ENCODE measurements at places on chromosomes 3 and 15.

DNA sequence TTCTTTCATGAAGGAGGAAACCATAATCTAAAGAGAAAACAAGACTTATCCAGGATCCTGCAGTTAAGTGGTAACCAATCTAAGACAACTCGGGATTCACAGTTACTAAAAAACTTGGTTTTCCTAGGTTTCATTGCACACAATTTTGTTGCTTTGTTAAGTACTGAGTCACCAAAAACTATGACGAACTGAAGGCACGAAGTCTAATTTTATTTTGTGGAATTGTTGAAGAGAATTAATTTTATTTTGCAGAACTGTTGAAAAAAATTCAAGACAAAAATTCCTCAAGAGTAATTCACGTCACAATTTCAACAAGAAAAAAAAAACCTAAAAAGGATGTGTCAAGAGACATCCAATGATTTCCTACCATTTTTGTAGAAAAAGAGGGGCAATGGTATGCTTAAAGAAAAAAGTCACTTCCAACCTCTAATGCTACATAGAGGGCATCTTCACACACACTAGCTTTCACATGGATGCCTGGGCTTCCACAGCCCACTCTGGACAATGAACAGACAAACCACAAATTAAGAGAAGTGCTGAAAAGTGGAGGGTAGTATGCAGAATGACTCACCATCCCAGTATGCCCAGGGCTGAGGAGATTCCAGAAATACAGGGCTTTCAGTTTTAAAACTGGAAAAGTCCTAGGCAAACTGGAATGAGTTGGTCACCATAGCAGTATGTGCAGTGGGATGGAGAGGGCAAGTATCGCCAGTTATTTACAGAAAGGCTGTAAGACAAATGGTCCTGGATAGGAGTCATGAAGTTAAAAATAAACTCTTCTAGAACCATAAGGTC, 29.2 kb downstream of the PLOD2 start:
- no peak for DNase-seq

DNA sequence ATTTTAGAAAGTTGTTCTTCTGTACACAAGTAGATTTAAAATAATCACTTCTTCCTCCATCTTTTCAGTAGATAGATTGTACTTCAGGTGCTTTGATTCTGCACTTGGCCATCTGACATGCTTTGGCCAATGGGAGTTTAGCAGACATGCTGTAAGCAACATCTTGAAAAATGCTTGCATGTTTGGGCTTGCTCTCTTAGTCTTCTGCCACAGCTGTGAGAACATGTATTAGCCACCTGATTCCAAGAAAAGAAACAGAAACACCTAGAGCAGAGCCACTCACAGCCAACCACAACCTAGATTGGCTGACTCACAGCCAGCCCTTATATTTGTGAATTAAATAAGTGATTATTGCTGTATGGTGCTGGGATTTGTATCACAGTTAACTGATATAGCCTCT, 70.2 kb upstream of the GADL1 start:
- peak; percentile 13 for DNase-seq

DNA sequence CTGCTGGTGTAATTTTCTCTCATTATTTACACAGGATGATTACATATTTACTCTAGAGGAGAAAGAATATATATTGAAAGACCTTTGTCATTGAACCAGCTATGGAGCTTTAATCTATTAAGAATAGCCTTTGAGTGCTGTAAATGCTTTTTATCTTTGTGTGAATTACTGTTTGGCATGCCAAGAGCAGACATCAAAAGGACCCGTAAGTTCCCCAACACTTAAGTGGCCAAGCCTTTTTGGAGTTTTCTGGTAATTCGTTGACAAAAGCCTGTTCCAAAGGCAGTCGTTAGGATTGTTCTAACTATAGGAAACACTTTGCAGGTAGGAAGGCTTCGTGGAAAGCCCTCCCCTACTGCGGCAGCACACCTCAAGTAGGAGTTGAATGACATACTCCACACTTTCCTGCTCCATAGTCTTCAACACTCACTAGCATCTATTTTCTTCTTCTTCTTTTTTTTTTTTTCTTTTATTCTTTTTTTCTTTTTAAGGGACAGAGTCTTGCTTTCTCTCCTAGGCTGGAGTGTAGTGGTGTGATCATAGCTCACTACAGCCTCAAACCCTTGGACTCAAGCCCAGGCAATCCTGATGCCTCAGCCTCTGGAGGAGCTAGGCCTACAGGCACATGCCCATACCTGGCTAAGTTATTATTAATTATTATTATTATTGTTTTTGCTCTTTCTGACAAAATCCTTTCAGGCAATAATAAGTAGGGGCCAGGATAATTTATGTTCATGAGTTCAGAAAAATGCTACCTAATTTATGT, 98.6 kb downstream of the SUCNR1 start:
- no peak for DNase-seq

- no peak for DNase-seq
Measured at GRCh38 chr15:73682600-73683090, 1.5 kb upstream of the CD276 start.

DNA sequence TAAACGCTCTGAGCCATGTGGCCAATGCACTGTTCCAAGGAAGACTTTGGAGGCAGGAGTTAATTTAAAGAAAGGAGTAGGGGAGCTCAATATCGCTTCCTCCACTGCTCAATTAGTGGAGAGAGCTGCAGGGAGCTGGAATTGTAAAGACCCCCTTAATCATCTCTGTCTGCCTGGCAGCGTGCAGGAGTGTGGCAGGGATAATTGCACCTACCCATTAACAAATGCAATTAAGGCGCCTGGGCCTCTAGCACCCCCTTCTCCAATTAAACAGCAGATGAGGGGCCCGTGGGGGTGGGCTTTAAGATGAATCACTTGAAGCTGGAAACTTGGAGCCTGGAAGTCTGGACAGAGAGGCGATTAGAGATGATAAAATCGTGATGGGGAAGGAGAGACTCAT, 61.7 kb upstream of the GLCE start:
- DNase-seq, result no peak

- no peak for DNase-seq
Measured at GRCh38 chr15:46856839-46857502, 860.3 kb upstream of the SEMA6D start.

DNA sequence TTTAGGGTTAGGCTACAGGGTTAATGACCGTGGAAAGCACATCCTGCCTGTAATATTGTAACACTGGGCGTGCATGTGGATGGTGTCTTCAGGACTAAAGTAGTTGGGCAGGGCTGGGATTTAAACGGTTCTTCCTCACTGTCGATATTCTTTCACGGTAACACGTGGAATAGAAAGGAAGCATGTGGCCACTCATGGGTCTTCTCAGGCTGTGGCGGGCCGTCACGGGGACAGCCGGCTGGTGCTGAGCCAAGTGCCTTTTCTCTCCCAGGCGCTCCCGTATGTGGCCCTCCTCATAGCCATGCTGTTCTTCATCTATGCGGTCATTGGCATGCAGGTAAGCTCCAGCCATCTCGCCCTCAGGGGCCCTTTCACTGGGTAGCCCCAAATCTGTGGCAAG, 73.7 kb downstream of the CHDH start:
- DNase-seq, result no peak

GRCh38 chr3:64247991-64248646, 22.9 kb upstream of the PRICKLE2 start:
- DNase-seq, result no peak

- no peak for DNase-seq
Measured at GRCh38 chr3:143975554-143976152, 4.0 kb downstream of the DIPK2A start.

- no peak for DNase-seq
Measured at GRCh38 chr15:29939404-29939803, 117.1 kb upstream of the TJP1 start.

GRCh38 chr3:29144807-29145206, 136.1 kb upstream of the RBMS3 start:
- no peak for DNase-seq

GRCh38 chr3:117286488-117286887, 576.9 kb downstream of the TUSC7 start:
- DNase-seq, result no peak

DNA sequence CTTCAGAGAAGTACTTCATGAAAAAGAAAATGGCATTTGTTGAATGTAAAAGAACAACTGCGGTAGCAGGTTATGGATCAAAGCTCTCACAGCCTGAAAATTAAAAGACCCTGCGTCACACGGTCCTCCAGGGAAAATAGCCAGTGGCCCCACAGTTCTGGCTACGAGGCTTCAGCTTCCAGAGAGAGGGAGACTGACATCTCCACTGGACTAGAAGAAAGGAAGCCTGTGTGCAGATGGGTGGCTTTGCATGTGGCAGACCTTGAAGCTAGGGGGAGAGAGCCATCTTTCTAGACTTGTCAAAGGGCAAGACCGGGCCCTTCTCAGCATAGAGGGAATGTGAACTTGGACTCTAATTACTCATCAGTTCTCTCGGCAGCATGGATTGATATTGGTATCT, 159.4 kb downstream of the SLCO3A1 start:
- DNase-seq, result no peak

- DNase-seq, result no peak
Measured at GRCh38 chr3:159039286-159039685, 237.4 kb downstream of the MFSD1 start.

All from activated naive CD4-positive, alpha-beta T cell treated with anti-CD3 and anti-CD28 coated beads, Interleukin-2, amount 50 U/mL, for 72 hours (primary cell).